GF-D8 (cell line): ENCODE measurements at places on chromosomes 3 and 15.

GRCh38 chr3:58800940-58801339 lies 134.4 kb upstream of the FAM3D start:
- DNase-seq: no peak

DNA sequence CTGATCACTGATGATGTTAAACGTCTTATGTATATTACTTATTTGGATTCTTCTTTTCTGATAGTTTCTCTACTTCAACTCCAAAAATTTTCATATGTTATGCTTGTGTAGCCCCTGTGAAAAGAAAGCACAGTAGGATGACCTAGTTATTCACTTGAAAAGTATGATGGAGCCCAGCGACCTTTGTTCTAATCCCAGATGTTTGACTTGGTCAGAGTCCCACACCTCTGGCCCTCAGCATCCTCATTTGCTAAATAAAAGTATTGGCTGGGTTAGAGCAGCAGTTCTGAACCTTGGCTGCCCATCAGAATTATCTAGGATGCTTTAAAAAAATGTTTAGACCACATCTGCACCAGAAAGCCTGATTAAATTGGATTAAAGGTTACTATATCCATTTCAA lies 173.7 kb downstream of the ATG7 start:
- no peak for DNase-seq

DNA sequence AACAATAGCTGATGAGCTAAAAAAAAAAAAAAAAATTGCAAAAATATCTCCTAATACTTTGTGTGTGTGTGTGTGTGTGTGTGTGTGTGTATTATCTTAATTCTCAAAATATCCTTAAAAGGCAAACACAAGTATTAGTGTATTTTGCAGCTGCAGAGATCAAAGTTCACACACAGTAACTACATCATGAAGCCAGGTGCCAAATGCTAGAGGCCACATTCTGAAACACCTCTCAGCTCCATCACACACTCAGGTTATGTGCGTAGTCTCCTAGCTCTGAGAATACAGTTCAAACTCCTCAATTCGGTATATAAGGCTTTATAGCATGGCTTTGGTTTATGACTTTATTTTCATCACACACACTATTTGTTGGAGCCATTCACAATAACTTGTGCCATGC lies 33.5 kb upstream of the PPARG start:
- DNase-seq: no peak

DNA sequence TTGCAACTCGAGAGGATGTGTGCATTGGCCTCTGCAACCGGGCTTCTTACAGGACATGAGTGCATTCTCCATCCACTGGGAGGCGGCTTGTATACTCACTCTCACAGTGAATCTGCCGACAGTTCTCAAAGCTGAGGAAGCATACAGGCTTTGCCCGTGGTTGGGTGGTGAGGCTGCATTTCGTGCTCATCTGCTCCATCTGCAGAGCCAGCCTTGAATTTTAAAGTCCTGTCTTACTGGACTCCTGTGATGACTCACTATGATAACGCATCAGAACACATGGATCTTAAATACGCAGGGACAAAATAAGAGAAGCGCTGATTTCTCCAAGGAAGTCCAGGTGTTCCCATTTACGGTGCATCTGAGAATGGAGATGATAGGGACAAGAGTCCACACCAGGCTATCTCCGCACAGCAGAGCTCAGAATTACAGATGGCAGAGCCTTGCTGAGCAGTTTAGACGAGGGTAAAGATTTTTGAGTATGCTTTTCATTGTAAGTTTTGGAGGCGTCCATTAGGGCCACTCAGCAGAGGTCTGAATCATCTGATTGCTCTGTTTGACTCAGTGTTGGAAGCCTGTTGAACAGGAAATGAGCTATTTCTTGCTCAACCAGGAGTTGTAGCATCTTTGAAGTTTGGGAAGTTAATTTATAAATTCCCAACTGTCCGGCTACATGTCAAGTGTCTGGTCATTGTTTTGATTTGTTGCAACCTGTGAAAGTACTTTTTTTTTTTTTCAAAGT lies 87.1 kb downstream of the GABRG3 start:
- no peak for DNase-seq

- no peak for DNase-seq
Measured at GRCh38 chr15:49023354-49023753, 22.9 kb downstream of the SECISBP2L start.

DNA sequence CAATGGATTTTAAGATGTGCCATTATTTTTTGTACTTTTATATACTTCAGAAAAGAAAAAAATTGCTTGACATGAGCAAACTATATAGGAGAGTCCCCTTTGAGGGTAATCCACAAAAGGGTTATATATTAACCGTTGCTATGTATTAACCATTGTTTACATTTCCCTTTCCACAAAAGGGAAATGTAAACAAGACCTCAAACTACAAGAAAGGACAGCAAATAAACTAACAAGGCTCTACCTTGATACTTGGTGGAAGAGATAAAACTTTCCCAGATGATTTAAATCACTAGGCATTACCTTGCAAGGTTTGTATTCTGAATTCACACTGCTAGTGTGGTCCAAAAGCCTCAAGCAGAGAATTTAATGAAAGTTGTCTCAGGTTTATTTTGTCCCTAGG lies 616.3 kb upstream of the BCHE start:
- no peak for DNase-seq

- DNase-seq: no peak
Measured at GRCh38 chr3:30775040-30775439, 119.4 kb downstream of the GADL1 start.

DNA sequence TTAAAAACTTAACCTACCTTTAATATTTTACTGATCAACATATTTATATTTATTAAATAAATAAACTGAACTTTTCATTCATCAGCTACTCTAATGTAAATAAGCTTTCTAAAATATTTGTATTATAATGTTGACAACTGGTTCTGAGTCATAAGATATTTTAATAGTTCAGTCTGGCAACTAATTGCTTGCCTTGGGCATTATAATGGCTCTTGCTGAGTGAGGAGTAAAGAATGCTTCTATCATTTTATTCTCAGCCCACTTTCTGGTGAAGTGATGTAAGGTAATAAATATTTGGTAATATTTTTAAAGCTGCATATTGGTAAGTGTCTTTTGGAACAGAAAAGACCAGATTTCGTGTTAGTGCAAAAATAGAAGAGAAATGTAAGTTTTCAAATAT lies 81.5 kb downstream of the DIPK2A start:
- no peak for DNase-seq

- DNase-seq: no peak
Measured at GRCh38 chr3:50150404-50150750, 4.7 kb upstream of the SEMA3F start.

- DNase-seq: no peak
Measured at GRCh38 chr3:13475871-13476590, 4.1 kb upstream of the HDAC11 start.

DNA sequence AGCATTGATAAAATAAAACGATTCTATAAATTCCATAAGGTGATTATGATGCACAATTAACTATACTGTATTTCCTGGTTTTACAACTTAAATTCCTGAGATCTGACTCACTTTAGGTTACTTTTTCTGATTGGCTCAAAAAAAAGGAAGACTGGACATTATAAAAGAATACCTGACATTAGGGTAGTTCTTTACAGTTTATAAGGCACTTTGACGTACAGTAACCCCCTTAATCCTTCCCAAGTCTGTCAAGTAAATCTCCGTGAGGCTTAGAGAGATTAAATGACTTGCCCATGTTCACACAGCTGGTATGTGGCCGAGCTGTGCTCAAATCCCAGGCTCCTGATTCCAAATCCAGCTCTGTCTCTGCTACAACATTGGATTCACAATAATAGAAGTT lies 1.0 kb upstream of the SLTM start:
- no peak for DNase-seq

DNA sequence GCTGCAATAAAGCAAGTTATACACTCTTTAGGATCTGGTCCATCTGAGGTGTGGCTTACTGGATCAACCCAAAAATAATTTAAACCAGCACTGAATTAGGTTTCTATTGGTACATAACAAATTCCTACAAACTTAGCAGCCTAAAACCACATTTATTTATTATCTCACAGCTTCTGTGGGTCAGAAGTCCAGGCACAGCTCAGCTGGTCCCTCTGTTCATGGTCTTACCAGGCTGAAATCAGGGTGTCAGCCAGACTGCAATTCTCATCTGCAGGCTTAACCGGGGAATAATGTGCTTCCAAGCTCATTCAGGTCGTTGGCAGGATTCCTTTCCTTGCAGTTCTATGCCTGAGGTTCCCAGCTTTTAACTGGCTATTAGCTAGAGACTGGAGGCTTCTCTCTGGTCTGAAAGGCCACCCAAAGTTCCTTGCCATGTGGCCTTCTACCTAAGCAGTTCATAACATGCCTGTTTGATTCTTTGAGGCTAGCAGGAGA lies 477.4 kb upstream of the WNT5A start:
- DNase-seq: no peak

GRCh38 chr3:17055374-17056276 lies 170.9 kb downstream of the PLCL2 start:
- DNase-seq: no peak

GRCh38 chr3:72613871-72614270 lies 234.4 kb downstream of the SHQ1 start:
- no peak for DNase-seq

DNA sequence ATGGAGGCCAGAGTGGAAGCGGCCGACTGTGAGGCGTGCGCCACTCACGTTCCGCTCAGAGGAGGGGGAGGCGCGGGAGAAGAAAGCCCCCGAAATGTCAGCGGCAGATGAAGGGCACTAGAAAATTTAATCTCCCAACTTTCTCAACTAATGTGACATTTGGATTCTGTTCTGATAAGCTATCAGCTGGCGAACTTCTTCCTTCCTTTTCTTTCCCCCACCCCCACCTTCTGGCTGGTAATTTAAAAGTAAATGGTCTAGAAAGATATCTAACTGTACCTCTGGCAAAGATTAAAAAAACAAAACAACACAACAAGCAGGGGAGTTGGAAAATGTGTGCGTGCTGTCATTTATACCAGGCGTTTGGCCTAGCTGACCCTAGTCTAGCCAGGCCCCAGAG lies 26.4 kb upstream of the TMEM115 start:
- no peak for DNase-seq

- DNase-seq: no peak
Measured at GRCh38 chr3:169241991-169242707, 421.4 kb downstream of the MECOM start.

DNA sequence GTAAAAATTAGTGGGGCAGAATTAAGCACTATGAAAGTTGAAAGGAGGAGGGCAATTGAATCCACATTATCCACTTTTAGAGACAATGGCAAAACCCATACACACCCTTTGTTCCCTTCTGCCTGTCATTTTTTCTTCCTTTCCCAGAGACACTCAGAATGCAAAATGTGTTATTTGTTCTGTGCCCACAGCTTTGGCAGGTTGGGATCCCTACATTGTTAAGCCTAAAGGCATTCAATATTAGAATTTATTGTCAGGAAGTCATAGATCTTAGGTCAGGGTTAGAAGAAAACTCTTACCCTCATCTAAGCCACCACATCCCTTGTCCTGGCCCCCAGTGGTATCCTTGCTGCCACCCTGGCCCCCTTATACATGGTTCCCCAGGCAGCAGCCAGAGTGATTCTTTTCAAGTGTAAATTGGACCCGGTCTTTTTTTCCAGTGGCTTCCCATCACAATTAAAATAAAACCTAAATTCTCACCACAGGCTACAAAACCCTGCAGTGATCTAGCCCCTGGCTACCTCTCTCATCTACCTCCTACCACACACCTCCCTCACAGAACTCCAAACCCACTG lies 470.1 kb upstream of the ATP11B start:
- no peak for DNase-seq

- no peak for DNase-seq
Measured at GRCh38 chr3:119628390-119628789, 30.7 kb downstream of the PLA1A start.

DNA sequence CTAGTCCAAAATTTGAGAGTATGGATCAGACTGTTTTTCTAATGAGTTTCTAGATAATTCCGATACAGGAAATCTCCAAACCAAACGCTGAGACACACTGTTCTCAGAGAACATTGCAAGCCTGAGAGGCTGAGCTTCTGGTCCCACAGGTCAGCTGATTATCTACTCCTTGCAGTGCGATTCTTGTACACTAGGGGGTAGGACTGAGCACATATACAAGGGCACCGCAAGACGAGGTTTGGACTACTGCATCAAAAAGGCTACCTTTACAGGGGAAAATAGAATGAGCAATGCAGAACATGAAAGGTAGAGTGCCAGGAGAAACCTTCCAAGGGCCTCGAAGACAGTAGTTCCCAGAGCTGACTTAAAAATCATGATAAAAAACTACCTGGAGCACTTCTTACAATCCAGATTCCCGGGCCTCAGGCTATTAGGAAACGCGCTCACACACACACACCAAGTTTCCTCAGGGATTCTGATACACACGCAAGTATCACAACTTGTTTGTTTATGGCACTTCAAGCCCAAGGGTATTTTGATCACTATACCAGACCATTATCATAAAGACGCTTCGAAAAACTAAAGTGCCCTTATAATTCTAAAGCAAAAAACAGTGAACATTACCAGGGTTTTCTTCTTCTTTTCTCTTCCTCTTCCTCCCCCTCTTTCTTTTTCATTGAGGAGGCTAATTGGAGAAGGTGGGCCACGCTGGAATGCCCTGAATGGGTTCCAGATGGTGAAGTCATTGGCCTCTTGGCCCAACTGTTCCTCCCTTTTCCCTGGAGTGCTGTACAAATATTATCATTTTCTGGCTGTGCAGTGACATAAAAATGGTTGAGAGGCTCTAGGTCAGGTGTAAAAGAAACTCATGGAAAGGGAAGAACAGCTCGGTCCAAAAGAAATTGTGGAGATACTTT lies 61.8 kb downstream of the SLC12A8 start:
- DNase-seq: peak; percentile 5

GRCh38 chr15:63532307-63532744 lies 27.9 kb downstream of the USP3 start:
- DNase-seq: no peak

DNA sequence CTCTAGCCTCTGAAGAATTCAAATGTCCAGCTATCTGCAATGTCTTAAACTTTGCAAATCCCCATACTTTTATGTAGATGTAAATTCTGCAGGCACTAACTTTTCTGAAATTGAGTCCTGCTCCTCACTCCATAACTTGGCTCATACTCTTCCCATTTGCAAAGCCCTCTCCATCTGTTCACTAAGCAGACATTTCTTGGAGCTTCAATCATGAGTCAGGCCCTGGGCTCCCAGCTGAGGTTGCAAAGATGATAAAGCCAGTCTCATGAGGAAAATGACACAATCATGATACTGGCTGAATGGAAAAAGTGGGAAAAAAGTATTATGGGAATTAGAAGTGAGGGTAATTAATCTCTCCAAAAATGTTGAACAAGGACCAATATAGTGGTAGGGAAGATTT lies 507.6 kb downstream of the NR2F2 start:
- no peak for DNase-seq

- DNase-seq: no peak
Measured at GRCh38 chr3:61913701-61914100, 352.3 kb downstream of the PTPRG start.
